ENCODE measurements at places on chromosomes 2 and 18. TPM values are rescaled to one million over a fixed set of nuclear protein-coding genes. Genes with fewer than 3 reads are reported as not detected.

PAPOLG gene
- polyA plus RNA-seq, result 5.1 TPM

RAB27B gene
- polyA plus RNA-seq, result 3.9 TPM

TACR1 gene
- polyA plus RNA-seq, result 0.16 TPM

SFT2D3 gene
- polyA plus RNA-seq, result not detected

TIA1 gene
- polyA plus RNA-seq, result 46.4 TPM

NDC80 gene
- 2.7 TPM for polyA plus RNA-seq

PLGLB2 gene
- polyA plus RNA-seq, result 0.16 TPM

RAB1A gene
- 43.8 TPM for polyA plus RNA-seq

LOXL3 gene
- not detected for polyA plus RNA-seq

- no peak overlapping the region for H3K27ac ChIP-seq
- no peak for DNase-seq
- no peaks in the 10 kb centered on the region for H3K4me1 ChIP-seq
- no peaks in the 10 kb centered on the region for H3K36me3 ChIP-seq
- peaks cover 2% of the 10 kb centered on the region for H3K27me3 ChIP-seq
- no peak overlapping the region for H3K4me3 ChIP-seq
These were observed 84.6 kb downstream of the HS1BP3 start for GRCh38 chr2:20566331-20566730.

DNA sequence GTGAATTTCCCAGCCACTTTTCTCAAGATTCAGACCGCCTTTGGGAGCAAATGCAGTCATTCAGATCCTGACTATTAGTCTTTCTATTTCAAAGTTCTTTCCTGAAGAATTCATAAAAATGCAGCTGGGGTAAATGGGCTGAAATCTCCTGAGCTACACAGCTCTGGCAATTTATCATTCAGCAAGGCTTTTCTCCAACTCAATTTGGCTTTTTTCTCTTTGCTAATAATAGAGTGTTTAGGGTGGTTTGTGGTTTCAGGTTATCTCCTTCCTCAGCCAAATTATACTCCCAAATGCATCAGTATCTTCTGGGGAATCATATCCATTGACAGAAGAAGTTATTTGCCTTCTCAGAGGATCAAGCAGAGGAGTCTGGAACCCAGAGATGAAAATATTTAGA, 282.4 kb upstream of the SLC14A2 start:
- H3K4me3 ChIP-seq, result no peak overlapping the region
- H3K27ac ChIP-seq, result no peak overlapping the region
- H3K27me3 ChIP-seq, result peaks cover 9% of the 10 kb centered on the region

GRCh38 chr2:122868646-122869275, 1113.3 kb downstream of the TSN start:
- no peaks in the 10 kb centered on the region for H3K27me3 ChIP-seq
- no peak overlapping the region for H3K27ac ChIP-seq
- no peaks in the 10 kb centered on the region for H3K36me3 ChIP-seq
- H3K4me1 ChIP-seq, result no peaks in the 10 kb centered on the region
- no peak for DNase-seq

- no peak overlapping the region for H3K27ac ChIP-seq
- no peak for DNase-seq
- H3K4me1 ChIP-seq, result no peaks in the 10 kb centered on the region
- H3K27me3 ChIP-seq, result peaks cover 5% of the 10 kb centered on the region
- H3K4me3 ChIP-seq, result no peak overlapping the region
These were observed 15.9 kb upstream of the DSG2 start for GRCh38 chr18:31482051-31482450.

GRCh38 chr2:234451852-234452625, 44.8 kb downstream of the ARL4C start:
- peak overlapping the region; percentile 75 for H3K4me3 ChIP-seq
- H3K4me1 ChIP-seq, result peaks cover 84% of the 10 kb centered on the region
- peak overlapping the region; percentile 75 for H3K27ac ChIP-seq
- DNase-seq, result no peak

GRCh38 chr2:109128616-109129355, at the start of gene SH3RF3:
Gene SH3RF3 (plus strand): TSS chr2:109129205.
- H3K27me3 ChIP-seq, result peaks cover 17% of the 10 kb centered on the region
- peaks cover 10% of the 10 kb centered on the region for H3K4me1 ChIP-seq
- H3K36me3 ChIP-seq, result no peaks in the 10 kb centered on the region
- H3K4me3 ChIP-seq, result peak within 1 kb of the TSS; percentile 92
- H3K27ac ChIP-seq, result peak within 1 kb of the TSS; percentile 58
- DNase-seq, result peak; percentile 25

- DNase-seq, result no peak
- H3K27ac ChIP-seq, result no peak overlapping the region
- peaks cover 17% of the 10 kb centered on the region for H3K4me1 ChIP-seq
- no peak overlapping the region for H3K4me3 ChIP-seq
- peaks cover 34% of the 10 kb centered on the region for H3K36me3 ChIP-seq
These were observed 66.9 kb upstream of the ITM2C start for GRCh38 chr2:230797515-230798495.

GRCh38 chr2:226802573-226802972, 3.0 kb upstream of the IRS1 start:
- H3K27me3 ChIP-seq, result peaks cover 12% of the 10 kb centered on the region
- DNase-seq, result peak; percentile 67
- H3K36me3 ChIP-seq, result no peaks in the 10 kb centered on the region
- H3K4me3 ChIP-seq, result no peak overlapping the region

DNA sequence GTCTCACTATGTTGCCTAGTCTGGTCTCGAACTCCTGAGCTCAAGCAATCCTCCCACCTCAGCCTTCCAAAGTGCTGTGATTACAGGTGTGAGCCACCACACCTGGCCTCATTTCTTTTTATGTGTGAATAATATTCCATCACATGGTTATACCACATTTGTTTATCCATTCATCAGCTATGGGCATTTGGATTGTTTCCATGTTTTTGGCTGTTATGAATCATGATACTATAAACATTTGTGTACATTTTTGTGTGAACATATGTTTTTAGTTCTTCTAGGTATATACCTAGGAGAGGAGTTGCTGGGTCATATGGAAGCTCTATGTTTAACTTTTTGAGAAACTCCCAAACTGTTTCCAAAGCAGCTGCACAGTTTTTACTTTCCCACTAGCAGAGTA, 24.4 kb downstream of the PKP4 start:
- peaks cover 9% of the 10 kb centered on the region for H3K4me1 ChIP-seq
- H3K4me3 ChIP-seq, result no peak overlapping the region
- H3K36me3 ChIP-seq, result no peaks in the 10 kb centered on the region
- no peak for DNase-seq
- peaks cover 1% of the 10 kb centered on the region for H3K27me3 ChIP-seq
- H3K27ac ChIP-seq, result no peak overlapping the region

DNA sequence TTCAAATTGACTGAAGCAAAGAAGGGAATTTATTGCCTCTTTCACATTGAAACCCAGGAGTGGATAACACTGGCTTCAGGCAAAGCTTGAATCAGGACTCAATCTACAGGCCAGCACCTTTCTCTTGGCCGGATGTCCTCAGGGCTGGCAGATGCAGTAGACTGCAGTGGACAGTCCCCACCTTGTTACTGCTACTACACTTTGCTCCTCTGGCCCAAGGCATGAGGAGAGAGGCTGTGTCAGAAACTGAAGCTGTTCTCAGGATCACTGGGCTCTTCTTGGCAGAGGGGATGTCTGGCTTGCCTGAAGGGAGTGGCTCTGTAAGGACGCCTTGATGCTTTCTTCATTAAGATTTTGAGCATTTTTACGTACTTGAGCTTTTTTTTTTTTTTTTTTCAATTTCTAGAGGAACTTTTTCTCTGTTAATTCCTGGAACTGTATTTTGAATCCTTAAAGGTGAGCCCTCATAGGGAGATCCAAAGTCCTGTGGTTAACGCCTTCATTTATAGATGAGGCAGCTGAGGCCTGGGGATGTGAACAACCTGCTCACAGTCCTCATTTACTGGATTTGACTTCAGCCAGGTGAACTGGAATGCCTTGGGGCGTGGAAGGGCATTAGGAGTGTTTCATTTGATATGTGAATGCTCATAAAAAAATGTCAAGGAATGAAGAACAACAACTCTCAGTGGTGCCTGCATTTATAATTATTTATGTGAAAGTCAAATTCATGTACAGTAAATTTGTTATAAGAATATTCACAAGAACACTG, 36.6 kb downstream of the CASP10 start:
- no peak for DNase-seq
- H3K27ac ChIP-seq, result peak overlapping the region; percentile 47
- no peak overlapping the region for H3K4me3 ChIP-seq
- H3K4me1 ChIP-seq, result peaks cover 25% of the 10 kb centered on the region

- no peak overlapping the region for H3K27ac ChIP-seq
- no peak overlapping the region for H3K4me3 ChIP-seq
- H3K36me3 ChIP-seq, result no peaks in the 10 kb centered on the region
- DNase-seq, result no peak
- H3K4me1 ChIP-seq, result no peaks in the 10 kb centered on the region
These were observed 23.9 kb downstream of the MYO3B start for GRCh38 chr2:170201734-170202393.

GRCh38 chr2:104826016-104826415, 27.9 kb upstream of the POU3F3 start:
- no peaks in the 10 kb centered on the region for H3K4me1 ChIP-seq
- H3K4me3 ChIP-seq, result no peak overlapping the region
- H3K27ac ChIP-seq, result no peak overlapping the region
- H3K36me3 ChIP-seq, result no peaks in the 10 kb centered on the region

DNA sequence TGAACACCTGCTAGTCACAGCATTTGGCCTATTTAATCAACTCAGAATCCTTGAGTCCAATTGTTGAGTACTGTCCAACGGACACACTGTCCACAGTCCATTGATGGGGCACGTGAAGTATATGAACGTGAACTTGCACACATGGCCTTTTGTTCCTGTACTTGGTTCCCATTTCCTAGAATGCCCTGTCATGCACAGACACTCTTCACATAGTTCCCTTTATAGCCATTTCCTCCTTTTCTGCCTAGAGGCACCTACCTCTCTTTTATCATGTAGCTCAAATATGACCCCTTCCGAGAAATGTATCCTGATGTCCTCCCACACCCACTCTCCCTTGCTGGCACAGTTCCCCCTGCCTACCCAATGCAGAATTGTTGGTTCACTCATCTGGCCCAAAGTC, 8.7 kb upstream of the CRYGA start:
- no peak for DNase-seq
- H3K4me1 ChIP-seq, result peaks cover 7% of the 10 kb centered on the region
- no peak overlapping the region for H3K4me3 ChIP-seq
- H3K27ac ChIP-seq, result no peak overlapping the region
- peaks cover 18% of the 10 kb centered on the region for H3K27me3 ChIP-seq

DNA sequence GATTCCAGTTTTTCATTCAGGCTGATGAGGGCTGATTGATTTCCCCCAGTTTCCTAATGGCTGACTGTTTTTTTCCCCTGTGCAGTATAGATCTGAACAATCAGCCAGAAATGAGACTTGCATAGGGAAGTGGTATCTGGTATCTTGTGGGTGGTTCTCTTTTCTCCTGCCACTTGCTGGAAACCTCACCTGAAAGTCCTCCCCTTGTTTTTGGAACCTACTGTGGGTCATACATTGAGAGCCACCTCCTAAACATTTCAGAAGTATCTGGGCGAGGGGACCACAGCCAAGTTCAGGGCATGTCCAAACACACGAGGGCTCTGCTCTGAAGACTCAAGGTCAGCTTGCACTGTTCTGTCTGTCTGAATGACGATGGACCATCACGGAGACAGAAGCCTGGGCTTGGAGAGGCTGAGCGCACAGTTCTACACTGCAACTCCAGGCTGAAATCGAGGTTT, 19.3 kb downstream of the ALPK2 start:
- no peaks in the 10 kb centered on the region for H3K27me3 ChIP-seq
- no peak overlapping the region for H3K4me3 ChIP-seq
- no peak overlapping the region for H3K27ac ChIP-seq
- no peaks in the 10 kb centered on the region for H3K36me3 ChIP-seq
- H3K4me1 ChIP-seq, result peaks cover 3% of the 10 kb centered on the region

DNA sequence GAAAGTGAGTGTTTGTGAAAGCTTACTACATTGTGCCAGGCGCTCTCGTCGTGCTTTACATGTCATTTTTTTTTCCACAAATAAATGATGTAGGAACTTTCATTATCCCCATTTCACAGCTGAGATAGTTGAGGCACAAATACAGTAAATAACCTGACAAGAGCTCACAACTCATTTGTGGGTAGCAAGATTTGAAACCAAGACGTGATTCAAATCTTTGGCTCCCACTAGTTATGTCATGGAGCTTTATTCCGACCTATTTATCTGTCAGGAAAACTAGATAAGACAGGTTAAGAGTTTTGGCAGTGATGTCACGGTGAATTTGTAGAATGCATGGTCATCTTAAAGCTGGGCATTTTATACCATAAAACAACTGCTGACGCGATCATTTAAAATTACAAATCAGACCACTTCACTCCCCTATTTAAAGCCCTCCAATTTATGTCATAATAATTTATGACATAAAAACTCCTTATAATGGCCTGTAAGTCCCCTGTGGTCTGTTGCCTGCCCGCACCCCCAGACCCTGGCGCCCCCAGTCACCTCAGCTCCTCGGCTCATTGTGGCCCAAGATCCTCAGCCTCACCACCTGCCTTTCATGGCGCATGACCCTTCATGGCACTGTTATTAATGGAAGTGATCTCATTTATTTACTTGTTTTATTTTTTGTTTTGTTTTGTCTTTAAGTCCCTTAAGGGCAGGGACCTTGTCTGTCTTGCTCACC, 678 bp upstream of the ZNF24 start:
- H3K4me1 ChIP-seq, result peaks cover 50% of the 10 kb centered on the region
- peaks cover 15% of the 10 kb centered on the region for H3K27me3 ChIP-seq
- H3K36me3 ChIP-seq, result peaks cover 7% of the 10 kb centered on the region
- H3K27ac ChIP-seq, result peak overlapping the region; percentile 99

DNA sequence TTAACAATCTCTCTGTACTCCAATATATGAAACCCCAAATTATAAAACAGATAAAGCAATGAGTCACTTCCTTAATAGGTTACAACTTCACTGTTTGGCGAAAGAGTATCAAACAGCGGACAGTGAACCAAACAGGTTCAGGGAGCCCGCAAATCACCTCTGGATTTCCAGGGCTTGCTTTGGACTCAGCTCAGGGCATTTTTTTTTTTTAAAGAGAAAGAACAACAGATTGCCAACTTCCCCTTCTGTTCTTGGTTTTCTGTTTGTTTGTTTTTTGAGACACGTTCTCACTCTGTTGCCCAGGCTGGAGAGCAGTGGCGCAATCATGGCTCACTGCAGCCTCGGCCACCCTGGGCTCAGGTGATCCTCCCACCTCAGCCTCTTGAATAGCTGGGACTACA, 52.7 kb downstream of the ABCB11 start:
- H3K36me3 ChIP-seq, result peaks cover 4% of the 10 kb centered on the region
- DNase-seq, result no peak
- H3K27ac ChIP-seq, result no peak overlapping the region
- H3K27me3 ChIP-seq, result peaks cover 12% of the 10 kb centered on the region

GRCh38 chr2:224405412-224405811, 3.5 kb upstream of the FAM124B start:
- DNase-seq, result no peak
- H3K36me3 ChIP-seq, result no peaks in the 10 kb centered on the region
- peaks cover 21% of the 10 kb centered on the region for H3K4me1 ChIP-seq
- no peaks in the 10 kb centered on the region for H3K27me3 ChIP-seq
- H3K4me3 ChIP-seq, result no peak overlapping the region

DNA sequence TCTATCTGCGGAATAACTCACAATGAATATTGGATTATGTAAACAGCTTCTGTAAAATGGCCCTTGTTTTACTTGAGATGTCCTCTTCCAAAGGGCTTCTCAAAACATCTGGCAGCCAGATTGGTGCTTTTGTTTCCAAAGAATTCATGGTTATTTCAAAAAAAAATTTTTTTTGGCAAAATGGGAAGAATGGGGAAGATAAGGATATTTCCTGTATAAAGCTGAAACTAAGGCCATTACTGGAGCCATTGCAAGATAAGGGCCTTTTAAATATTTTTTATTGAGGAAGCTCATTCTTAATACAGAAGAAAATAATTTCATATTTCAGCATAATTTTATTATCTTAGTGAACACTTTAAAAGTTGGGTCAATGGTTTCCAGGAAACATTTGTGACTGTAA, 259.1 kb downstream of the GALNT13 start:
- no peak overlapping the region for H3K4me3 ChIP-seq
- no peaks in the 10 kb centered on the region for H3K36me3 ChIP-seq
- H3K27ac ChIP-seq, result no peak overlapping the region

GRCh38 chr2:6730649-6731532, 134.8 kb downstream of the CMPK2 start:
- H3K4me1 ChIP-seq, result no peaks in the 10 kb centered on the region
- H3K27ac ChIP-seq, result no peak overlapping the region
- H3K36me3 ChIP-seq, result no peaks in the 10 kb centered on the region
- no peak overlapping the region for H3K4me3 ChIP-seq

Measured in immature natural killer cell (primary cell).